ENCODE measurements at places on chromosomes 2 and 18.

DNA sequence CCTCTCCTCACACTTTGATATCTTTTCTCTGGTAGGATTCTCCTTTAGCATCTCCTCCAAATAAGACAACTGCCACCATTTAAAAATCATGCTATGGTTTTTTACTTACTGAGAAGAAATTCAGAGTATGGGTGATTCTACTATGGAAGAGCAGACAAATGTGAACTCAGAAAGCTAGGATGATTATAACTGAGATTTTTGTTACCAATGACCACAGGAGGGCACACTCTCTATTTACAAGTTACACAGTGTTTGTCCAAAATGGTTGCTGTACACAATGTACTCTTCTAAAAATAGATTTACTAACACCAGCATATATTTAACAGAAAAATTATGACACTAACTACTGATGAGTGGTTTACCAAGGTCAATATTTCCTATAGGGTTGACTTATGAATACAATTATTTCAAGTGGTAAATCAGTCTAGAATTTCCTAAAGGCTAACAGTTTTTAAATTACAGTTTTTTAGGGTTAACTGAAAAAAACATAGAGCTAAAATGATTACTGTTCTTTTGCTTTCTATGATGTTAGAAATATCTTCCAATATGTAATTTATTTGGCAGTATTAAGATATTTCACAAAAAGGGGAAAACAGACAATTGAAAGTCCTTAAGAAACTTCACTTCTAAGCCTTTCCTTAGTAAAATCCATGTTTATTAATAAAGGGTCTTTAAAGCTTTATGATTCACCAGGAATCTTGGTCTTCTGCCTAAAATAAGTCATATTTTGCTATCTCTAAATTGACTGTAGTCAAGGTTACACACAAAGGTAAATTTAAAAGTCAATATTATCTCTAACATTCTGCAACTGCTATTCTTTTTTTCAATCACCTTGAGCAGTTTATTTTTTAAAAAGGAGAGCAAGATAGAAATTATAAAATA is 57.2 kb downstream of the MAP4K3 start:
- DNase-seq: no peak

GRCh38 chr18:8615397-8616027 is 6.3 kb downstream of the RAB12 start:
- peak; percentile 82 for DNase-seq

DNA sequence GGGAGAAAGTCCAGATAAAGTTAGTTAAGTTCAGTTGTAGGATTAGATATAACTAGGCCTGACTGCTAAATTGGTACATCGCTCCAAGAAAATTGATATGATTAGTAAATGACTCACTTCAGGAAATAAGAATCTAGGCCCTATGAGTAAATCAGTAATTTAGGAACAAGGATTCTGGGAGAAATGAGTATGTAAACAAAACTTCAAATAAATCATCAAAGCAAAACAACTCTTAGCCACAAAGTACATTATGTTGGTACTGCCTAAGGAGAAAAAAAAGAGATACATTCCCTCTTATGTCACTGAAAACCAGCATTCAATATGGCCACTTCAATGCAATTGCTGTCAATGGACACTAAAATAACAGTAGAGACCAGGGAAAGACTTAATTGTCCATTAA is 529.1 kb downstream of the ZNF804A start:
- no peak for DNase-seq

- no peak for DNase-seq
Observed at GRCh38 chr2:36168115-36168514, 187.5 kb upstream of the CRIM1 start.

GRCh38 chr2:100778637-100779450 is 41.1 kb upstream of the NPAS2 start:
- DNase-seq: no peak

DNA sequence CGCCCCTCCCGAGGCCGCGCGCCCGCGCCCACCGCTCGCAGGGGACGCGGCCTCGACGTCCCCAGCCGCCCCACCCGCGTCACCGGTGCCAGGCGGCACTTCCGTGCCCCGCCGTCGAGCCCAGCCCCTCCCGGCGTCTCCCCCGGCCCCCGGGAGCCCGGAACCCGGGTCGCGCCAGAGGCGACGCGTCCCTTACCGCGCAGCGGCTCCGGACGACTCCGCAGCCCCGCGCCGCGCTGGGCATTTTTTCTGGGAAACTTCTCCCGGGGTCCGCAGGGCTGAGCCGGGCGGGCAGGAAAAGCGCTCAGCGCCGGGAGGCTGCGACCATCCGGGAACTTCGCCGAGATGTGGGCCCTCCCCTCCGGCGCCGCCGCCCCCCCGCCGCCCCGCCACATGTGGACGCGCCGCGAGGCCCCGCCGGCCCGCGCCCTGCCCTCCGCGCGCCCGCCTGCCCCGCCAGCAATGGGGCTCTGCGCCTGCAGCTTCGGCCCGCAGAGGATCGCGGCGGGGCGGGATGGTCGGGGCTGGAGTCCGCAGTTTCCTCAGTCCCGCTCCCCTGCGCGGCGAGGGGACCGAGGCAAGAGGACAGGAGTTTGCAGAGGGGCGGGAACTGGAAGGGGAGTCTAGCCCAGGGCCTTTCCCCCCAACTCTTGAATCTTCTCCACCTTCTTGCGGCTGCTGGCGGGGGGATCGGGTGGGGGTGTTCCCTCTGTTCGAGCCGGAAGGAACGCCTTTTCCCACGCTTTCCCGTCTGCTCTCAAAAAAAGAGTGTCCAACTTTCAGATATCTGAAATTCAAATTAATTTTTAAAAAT is 81.5 kb downstream of the CHRNA1 start:
- DNase-seq: peak; percentile 87

DNA sequence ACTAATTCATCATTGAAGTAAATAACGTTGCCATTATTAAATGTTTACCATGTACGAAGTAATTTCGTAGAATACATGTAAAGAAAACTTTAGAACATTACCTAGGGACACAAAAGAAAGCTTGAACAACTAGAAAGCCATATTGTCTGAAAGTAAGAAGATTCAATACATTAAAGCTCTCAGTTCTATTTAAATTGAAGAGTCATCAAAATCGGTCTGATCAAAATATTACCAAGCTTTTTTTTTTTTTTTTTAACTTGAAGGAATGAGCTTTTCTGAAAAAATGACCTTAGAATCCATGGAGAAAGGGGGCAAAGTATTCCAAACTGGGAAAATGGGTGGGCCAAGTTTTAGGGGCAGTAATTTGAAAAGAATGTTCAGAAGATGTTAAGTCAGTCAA is 300.8 kb downstream of the GPD2 start:
- no peak for DNase-seq

DNA sequence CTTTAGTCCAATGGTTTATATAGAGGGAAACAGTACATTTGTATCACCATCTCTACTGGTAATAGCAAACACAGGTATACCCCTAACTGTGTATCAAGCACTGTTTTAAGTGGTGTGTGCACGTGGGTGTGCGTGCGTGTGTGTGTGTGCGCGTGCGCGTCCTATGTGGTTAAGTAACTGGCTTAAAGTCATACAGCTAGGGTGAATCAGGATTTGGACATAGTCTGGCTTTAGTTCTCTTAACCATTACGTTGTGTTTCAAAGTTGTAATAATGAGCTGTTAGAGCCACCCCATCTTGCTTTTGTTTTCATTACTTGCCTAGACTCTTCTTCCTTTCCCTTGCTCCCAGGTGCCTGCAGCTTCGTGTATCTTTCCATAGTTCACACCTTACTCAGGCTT is 2.1 kb downstream of the HADHB start:
- no peak for DNase-seq
